H54 (cell line): ENCODE measurements at places on chromosomes 1 and 21.

DNA sequence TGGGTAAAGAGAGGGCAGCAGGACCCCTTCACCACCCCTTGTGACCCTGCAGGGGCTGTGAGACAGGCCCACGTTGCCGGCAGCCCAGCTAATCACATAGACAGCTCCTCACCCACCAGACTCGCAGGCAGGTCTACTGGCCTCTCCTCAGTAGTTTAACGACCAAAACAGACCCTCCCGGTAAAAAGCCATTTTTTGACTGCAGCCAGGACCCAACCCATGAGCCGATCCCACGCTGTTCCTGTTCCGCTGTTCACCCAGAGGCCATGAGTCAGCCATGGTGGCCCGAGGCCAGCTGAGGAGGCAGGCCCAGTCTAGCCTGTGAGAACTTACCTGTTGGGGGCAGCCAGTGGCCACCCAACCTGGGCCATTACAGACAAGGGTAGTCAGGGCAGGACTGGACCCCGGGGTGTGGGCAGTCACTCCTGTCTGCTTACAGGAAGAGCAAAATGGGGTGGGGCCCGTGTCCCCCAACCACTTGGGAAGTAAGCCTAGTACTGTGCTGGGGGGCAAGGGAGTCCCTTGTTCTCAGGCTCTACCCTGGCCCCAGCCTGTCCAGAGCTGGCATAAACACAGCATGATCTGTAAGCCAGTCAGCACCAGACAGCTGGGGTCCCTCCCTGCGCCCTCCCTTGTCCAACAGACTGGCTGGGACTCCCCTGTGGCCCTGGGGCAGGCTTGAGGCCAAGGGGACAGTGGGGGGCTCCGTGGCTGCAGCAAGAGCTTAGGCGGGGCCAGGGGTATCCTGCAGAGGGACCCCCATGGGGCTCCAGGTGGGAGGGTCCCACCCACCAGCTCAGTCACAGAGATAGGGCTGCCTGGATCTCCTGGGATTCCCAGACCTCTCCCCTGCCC lies 61.9 kb downstream of the WNT9A start:
- DNase-seq = peak; percentile 93

DNA sequence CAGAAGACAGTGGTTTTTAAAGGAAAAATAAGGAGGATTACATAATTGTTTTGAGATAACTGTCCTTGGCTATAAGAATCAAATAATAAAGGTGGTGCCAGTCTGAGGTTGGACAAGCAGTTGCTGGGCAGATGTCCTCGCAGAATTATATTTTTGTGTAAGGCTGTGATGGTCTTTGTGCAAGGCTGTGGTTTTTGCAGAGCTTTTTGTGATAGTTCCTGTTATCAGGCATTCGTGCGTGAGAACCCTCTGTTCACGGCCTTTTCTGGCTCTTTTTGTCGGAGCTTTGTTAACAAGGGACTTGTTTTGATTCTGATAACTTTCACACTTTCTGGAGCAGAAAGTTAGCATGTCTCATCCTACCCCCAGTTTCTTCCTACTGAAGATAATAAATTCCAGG lies 33.4 kb downstream of the SH3BP5L start:
- no peak for DNase-seq

GRCh38 chr1:94079080-94079940 lies 41.6 kb downstream of the ABCA4 start:
- no peak for DNase-seq

GRCh38 chr1:234920136-234920842 lies 208.3 kb downstream of the TOMM20 start:
- no peak for DNase-seq

- no peak for DNase-seq
These were observed 494.2 kb downstream of the KIF26B start for GRCh38 chr1:245648749-245649522.

- DNase-seq = no peak
These were observed 19.4 kb downstream of the PGM1 start for GRCh38 chr1:63612564-63612963.

GRCh38 chr1:112536561-112536960 lies 27.8 kb downstream of the WNT2B start:
- DNase-seq = no peak

DNA sequence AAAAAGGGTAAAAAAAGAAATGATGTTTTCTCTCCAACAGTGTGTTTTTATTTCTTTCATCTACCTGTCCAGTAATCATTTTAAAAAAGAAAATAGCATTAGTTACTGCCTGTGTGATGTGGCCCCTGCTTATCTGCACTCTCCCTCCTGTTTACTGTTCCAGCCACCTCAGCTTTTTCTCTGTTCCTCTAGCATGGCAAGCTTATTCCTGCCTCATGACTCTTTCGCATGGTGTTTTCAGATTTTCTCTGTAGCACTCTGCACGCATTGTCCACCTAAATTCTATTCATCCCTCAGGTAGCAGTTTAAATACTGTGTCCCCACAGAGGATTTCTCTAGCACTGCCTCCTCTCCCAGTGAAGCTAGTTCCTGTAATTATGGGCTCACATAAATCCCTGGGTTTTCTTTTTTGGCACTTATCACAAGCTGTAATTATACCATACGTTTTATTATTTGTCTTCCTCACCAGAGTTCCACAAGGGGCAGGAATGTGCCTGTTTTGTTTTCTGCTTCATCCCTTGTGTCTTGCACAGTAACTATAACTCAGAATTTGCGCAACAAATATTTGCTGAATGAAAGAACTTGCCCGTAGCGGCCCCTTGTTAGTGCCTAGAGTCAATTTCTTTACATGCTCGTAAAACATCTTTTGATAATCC lies 51.4 kb upstream of the LRIG2 start:
- no peak for DNase-seq

GRCh38 chr1:3410142-3410925 lies 44.1 kb upstream of the ARHGEF16 start:
- peak; percentile 59 for DNase-seq

GRCh38 chr1:219772265-219773036 lies 155.9 kb downstream of the SLC30A10 start:
- no peak for DNase-seq

DNA sequence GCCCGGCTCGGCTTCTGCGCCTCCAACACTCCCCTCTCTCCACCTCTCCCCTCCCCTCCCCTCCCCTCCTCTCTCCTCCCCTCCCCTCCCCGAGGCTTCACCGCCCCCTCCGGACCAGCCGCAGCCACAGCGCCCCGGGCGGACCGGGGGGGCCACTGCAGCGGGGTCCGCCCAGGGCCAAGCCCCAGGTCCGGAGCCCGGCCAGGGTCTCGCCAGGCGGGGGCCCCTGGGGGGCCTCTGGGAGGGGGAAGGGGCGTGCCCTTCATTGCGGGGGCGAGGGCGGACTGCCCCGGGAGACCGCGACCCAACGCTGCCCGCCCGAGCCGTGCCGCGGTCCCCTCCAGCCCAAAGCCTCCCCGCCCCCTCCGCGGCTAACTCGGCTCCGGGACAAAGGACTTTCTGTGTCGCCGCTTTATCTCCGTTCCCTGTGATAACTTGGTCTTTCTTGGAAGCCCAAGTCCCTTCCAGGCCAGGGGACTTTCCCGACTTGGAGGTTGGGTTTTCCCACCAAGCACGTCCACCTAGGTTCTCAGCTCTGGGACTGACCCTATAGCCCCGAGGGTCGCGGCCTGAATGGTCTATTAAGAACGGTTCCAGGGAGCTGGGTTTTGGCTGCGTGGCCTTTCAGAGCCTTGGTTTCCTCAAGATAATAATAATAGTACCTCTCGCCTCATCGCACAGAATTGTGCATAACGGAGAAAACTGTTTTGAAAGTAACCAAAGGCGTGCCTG lies at the start of gene UBQLN4:
TSS of gene UBQLN4 (minus strand) at position 31 of the 732 bp plus-strand sequence. CDS start 97 bp downstream, outside the sequence.
- DNase-seq = peak; percentile 95

DNA sequence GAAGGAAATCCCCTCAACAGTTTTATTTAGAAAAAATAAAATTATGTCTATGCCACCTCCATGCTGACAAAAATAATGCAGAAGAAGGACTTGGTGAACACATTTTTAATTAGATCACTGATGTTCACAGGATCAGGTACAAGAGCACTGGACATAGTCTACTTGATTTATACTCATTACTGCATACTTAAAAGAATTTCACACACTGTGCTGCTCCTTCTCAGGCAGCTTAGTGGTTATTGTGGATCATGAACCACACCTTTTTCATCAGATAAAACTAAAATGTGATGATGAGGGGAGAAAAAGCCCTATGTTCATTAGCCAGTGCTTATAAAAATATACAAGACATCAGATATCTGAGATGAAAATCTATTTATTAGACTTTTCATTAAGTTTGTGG lies 103.3 kb upstream of the DPH5 start:
- DNase-seq = no peak

- peak; percentile 27 for DNase-seq
These were observed 253.9 kb downstream of the DUSP10 start for GRCh38 chr1:221487781-221488524.

DNA sequence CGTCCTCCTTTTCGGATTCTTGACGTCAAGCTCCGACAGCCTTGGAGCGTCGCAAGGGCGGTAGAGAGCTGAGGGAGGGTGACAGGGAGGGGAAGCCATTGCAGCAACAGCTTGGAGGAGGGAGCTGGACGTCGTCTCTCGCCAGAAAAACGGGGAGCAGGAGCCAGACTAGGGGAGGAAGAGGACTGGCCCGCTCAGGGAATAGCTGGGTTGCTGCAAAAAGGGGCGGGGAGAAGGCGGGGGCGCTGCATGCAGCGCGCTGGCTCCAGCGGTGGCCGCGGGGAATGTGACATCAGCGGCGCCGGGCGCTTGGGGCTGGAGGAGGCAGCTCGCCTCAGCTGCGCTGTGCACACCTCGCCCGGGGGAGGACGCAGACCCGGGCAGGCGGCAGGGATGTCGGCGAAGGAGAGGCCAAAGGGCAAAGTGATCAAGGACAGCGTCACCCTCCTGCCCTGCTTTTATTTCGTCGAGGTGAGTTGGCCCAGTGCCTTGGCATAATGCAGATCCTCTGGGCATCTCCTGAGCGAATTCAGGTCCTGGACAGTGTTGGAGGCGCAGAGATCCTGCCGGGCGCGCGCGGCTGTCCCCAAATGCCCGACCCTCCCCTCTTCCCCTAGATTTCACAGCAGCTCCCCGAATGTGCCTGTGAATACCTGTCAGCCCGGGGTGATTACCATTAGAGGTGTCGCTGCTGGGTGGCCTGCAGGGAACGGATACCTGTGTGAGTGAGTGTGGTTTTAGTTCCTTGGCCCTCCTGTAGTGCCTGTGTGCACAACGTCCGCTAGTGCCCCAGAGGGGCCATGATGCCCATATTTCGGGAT lies at the start of gene PLPPR4:
TSS of gene PLPPR4 (plus strand) at position 292 of the 821 bp plus-strand sequence. CDS start at position 394, 102 bp downstream.
- DNase-seq = peak; percentile 10

DNA sequence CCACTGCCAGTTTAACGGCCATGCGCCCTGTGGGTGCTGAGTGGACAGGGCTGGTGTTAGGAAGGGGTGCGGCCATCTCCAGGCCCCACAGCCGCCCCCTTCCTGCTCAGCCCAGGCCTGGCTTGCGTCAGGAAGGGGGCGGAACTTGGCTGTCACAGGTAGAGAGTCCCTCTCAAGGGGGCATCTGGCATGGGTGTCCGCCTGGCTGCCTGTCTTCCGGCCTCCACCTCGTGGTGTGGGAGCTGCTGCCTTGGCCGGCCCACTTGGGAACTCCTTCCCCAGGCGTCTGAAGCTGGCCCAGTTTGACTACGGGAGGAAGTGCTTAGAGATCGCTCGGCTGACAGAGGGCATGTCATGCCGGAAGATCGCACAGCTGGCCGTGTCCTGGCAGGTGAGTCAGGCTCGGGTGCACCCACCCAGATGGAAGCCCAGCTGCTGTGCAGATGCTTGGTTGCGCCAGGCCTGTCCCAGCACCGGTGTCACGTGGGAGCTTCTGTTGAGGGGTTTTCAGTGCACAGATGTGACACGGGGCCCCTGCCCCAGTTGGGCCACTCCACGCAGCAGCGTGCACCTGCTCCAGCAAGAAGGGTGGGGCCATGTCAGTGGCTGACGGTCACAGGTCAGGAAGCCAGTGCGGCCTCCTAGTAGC lies 9.1 kb upstream of the ATAD3B start:
- DNase-seq = no peak

DNA sequence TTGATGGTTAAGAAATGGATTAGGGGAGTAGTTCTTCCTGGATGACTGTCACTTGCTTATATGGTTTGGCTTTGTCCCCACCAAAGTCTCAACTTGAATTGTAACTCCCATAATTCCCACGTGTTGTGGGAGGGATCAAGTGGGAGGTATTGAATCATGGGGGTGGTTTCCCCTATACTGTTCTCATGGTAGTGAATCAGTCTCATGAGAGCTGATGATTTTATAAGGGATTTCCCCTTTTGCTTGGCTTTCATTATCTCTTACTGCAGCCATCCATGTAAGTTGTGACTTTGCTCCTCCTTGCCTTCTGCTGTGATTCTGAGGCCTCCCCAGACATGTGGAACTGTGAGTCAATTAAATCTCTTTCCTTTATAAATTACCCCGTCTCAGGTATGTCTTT lies 1621.1 kb downstream of the MRPL39 start:
- no peak for DNase-seq

- no peak for DNase-seq
These were observed 492.9 kb upstream of the ADGRL2 start for GRCh38 chr1:81307786-81308185.

DNA sequence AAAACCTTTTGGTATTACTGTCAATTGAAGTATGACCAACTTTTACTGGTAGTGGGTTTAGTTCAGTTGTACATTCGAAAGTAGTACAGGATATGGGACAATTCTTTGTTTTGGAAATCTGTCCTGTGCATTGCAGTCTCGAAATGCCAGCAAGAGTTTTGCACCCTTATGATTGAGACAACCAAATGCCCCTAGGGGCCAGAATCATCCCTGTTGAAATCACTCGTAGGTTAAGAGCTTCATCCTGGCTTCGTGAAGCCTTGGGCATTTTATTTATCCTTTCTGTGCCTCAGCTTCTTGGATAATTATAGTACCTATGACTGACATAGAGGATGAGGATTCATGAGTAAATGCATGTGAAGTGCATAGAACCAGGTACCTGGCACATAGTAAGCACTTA lies 2.4 kb upstream of the GOLT1A start:
- no peak for DNase-seq

DNA sequence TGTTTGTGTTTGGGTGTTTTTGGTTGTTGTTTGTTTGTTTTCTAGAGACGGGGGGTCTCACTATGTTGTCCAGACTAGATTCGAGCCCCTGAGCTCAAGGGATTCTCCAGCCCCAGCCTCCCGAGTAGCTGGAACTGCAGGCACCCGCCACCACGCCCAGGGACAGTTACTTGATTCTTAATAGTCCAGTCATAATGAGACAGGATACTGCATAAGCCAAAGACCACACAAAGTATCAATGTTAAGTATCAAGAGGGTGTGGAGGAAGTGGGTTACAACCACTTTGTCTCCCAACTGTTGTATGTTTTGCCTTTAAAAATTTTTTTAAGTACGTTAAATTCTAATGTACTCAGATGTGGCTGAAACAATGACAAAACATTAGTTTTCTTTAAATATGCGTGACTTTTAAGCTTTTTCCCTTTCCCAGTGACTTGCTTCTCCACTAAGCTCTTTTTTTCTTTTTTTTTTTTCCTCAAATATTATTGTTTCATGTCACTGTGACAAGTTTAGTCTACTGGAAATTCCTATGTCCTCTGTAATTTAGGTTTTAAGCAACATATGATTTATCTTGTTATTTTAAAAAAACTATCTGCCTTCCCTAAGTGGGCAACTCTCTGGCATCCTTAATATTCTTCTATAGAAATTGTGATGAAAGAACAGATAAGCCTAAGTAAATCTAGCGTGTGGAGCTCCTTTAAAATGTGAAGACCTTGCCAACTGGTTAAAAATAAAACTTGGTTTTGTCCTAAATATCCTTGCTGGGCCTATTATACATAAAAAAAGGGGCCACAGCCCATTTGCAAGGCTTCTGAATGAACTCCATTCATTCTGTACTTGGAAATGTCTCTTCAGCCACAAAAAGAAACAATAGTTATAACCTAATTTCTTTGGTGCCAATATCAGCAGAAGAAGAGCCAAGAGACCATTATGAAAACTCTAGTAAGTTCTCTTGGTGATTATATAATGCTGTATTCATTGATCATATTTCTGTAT lies 56.2 kb upstream of the DPH5 start:
- no peak for DNase-seq
